A549 treated with ZK216348 at 1 μM for 4 hours (cell line): ENCODE measurements at places on chromosomes 5 and 9. TPM values are rescaled to one million over a fixed set of nuclear protein-coding genes. Genes with fewer than 3 reads are reported as not detected.

The OR1N1 gene
- total RNA-seq = not detected in 5 replicates

The ORM1 gene
- not detected in 5 replicates for total RNA-seq

The DOK3 gene
- 1.6 to 5.5 TPM (median 4.2 TPM) in 5 replicates for total RNA-seq

The LVRN gene
- 0.05 to 0.22 TPM in 2 of 5 replicates, not detected in the others for total RNA-seq

The FOXD4L4 gene
- total RNA-seq = 0.08 to 0.13 TPM (median 0.13 TPM) in 3 of 5 replicates, not detected in the others

The KYAT1 gene
- 8.1 to 10.6 TPM (median 10.2 TPM) in 5 replicates for total RNA-seq

The SLC34A1 gene
- not detected in 5 replicates for total RNA-seq

The FOXI1 gene
- total RNA-seq = not detected in 5 replicates

The SKP1 gene
- total RNA-seq = 587 to 794 TPM (median 595 TPM) in 5 replicates

The KCNV2 gene
- total RNA-seq = not detected in 5 replicates

The ACOT12 gene
- total RNA-seq = not detected in 5 replicates

The MYMK gene
- not detected in 5 replicates for total RNA-seq

The DHX29 gene
- 17.4 to 25.7 TPM (median 22.9 TPM) in 5 replicates for total RNA-seq

The MACROH2A1 gene
- total RNA-seq = 159 to 214 TPM (median 206 TPM) in 5 replicates

The ARL14EPL gene
- 0.18 to 0.33 TPM (median 0.18 TPM) in 3 of 5 replicates, not detected in the others for total RNA-seq

The ELOVL7 gene
- 7.4 to 14.1 TPM (median 11.3 TPM) in 5 replicates for total RNA-seq

The MARCOL gene
- total RNA-seq = not detected in 5 replicates

The PCDHGA9 gene
- 0.09 TPM in 1 of 5 replicates, not detected in the others for total RNA-seq

The ANKRD18A gene
- 8.2 to 12.4 TPM (median 10.0 TPM) in 5 replicates for total RNA-seq

The SOX30 gene
- total RNA-seq = not detected in 5 replicates
